ENCODE measurements at places on chromosomes 5 and 9.

DNA sequence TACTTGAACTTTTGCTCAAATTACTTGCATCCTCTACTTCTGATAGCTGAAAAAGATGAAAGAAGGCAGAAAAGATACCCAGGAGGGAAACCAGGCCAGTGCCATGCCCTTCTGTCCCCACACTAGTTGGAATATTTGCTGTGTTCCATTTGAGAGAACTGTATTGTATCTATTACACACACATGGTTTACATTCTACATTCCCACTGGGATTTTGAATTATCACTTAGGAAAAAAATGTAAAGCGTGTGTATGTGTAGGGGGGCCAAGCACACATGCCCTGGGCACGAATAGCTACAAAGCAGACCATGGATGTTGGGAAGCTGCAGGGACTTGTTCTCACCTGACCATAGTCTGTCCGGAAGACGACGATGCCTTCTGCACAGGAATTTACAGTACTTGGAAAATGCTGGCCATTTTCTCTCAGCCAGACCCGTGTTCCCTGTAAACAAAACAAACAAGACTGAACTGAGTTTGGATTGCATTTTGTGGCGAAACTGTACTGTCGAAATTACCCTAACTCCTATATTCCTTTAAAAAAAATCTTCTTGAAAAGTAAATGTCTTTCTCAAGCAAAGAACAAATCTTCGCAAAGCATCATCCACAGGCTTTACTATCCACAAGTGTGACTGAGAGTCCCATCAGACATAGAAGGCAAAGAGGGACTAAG, 58.7 kb downstream of the MYO10 start:
- DNase-seq, result no peak

- DNase-seq, result no peak
Measured at GRCh38 chr5:10501554-10502075, 59.9 kb downstream of the ROPN1L start.

GRCh38 chr9:86176468-86176867, 77.1 kb upstream of the GOLM1 start:
- DNase-seq, result no peak

DNA sequence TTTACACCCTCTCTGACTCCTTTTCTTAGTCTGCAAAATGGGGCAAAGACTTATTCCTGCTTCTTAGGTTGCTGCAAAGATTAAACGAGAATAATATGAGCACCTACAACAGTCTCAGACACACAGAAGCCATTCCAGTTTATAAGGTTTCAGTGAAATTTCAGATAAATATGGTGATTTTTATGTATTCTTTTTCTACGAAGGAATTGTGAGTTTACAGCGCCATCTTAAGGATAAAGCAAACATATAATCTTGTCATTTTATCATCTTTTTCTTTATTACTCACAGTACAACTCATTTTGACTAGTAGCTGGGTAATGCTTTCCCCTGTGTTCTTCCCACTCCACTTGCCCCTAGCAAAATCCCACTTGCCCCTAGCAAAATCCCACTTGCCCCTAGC, 29.2 kb upstream of the SMC5 start:
- no peak for DNase-seq

- DNase-seq, result no peak
Measured at GRCh38 chr5:159471904-159472303, 141.6 kb upstream of the IL12B start.

GRCh38 chr5:149408252-149409099, 29.4 kb upstream of the IL17B start:
- no peak for DNase-seq

DNA sequence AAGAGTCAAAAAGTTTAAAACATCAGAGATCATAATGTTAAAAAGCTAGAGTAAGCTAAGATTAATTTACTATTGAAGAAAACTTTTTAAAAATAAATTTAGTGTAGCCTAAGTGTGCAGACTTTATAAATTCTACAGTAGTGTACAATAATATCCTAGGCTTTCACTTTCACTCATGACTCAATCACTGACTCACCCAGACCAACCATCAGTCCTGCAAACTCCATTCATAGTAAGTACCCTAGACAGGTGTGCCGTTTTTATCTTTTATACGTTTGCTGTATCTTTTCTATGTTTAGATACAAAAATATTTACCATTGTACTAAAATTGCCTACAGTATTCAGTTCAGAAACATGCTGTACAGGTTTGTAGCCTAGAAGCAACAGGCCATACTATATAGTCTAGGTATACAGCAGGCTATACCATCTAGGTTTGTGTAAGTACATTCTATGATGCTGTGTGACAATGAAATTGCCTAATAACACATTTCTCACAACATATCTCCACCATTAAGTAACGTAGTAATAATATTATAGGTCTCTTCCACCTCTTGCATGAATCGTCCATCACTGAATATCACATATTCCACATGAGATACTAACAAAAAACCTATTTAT, 59.2 kb downstream of the MEGF9 start:
- DNase-seq, result no peak

DNA sequence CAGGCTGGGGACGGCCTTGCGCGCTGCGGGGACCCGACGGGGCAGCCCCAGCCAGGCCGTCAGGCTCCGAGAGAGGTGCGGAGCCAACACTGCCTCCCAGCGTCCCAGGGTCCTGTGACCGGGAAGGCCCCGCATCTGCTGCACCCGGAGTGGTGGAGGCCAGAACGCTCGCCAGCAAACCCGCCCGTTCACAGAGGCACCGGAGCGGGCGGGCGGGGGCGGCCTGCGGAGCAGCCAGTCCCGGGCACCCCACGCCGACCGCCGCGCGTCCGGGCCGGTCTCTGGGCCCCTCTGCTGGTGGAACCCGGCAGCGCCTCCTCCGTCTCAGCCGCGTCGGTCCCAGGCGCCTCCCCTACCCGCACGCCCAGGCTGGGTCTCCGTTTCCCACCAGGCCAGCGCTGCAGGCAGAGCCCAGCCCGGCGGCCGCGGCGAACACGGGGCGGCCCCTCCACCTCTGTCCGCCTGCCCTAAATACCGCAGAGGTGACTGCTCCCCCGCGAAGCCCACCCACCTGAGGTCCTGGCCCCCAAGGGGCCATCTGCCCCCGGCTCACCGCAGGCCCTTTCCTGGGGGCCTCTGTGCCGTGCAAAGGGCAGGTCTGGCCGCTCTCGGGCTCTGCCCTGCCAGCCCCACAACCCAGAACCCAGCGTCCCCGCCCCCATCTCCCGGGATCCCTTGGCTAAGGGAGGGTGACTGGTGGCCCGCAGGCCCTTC, 15.9 kb downstream of the EXD3 start:
- no peak for DNase-seq

DNA sequence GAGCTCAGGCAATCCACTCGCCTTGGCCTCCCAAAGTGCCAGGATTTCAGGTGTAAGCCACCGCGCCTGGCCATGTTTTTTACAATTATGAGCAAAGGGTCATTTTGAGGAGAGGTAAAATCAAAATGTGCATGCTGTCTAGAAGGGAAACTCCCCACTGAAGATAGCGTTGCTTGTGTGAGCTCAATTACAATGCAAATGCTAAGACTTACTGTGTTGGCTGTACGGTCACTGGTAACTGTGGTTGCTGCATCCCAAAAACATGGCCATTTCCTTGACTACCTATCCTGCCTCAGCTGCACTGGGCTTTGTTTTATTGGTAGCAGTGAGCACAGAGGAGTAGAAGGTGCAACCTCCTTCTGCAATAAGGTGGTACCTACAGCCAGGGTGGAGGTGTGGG, 77.4 kb upstream of the SPATA31E1 start:
- no peak for DNase-seq

Measured in cardiac septum (tissue), 1 donor.